Activated B cell treated with CpG ODN at 0.5 μM for 24 hours (primary cell): ENCODE measurements at places on chromosomes 7 and 10. TPM values are rescaled to one million over a fixed set of nuclear protein-coding genes. Genes with fewer than 3 reads are reported as not detected.

Gene CYP26C1
- total RNA-seq, result 0.15 and 0.24 TPM in 2 replicates

Gene ZC3HAV1
- total RNA-seq, result 76.3 and 80.7 TPM in 2 replicates

Gene AS3MT
- total RNA-seq, result 0.31 and 0.46 TPM in 2 replicates

DNA sequence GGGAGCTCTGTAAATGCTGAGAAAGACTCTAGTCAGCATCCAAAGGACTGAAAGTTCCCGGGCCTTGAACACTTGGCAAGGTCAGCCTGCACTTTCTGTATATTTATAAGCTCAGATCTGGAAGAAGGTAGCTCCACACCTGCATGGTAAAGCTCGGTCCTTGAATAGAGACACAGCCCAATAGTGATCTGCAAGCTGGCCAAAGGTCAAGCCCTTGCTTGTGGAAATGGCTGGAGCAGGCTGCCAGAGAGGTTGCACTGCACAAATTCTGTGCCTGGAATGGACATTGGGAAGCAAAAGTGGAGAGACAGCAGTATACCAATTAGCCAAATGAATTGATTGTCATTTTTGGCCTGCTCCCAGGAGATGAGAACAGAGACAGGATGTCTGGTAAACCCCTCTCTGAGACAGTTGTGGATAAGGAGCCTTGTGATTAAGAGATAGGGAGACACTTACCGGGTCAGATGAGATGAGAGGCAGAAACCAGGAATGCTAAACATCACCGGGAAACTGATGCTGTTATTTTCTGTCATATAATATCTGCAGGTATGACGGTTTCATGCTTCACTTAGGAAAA lies 8.0 kb upstream of the FRA10AC1 start:
- H3K27ac ChIP-seq, result no peak overlapping the region
- peaks cover 4% of the 10 kb centered on the region for H3K27me3 ChIP-seq
- no peaks in the 10 kb centered on the region for H3K36me3 ChIP-seq
- no peak for DNase-seq

DNA sequence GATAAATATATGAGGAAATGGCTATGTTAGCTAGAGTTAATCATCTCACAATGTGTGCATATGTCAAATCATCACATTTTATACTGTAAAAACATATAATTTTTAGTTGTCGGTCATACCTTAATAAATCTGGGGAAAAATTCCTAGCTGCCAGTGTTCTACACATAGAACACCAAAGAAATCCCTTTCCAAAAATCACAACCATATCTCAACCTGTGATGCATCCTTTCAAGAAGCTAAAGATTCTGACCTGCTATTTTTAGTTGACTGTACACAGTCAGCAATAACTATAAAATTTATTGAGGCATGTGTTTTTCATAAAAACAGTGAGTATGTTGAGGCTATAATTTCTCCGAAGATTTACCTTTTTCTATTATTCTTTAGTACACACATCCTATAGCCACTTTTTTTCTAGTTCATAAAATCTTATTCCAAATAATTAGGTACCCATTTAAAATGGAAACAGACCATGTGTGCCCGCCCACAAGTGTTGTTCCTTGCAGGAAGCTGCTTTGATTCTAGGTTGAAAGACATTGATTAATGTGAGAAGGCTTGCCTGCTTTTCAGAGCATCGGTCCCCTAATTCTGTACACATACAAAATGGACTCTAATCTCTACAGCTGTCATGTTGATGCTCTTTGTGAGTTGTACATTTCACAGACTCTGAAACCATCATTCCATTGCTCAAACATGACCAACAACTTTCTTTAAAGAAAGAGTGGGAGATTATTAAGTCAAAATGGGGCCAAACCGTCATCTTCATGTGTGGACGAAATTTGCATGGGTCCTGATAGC lies 117.5 kb upstream of the LRRN3 start:
- no peak for DNase-seq
- H3K4me1 ChIP-seq, result no peaks in the 10 kb centered on the region
- H3K27ac ChIP-seq, result no peak overlapping the region
- no peaks in the 10 kb centered on the region for H3K36me3 ChIP-seq
- no peak overlapping the region for H3K4me3 ChIP-seq

DNA sequence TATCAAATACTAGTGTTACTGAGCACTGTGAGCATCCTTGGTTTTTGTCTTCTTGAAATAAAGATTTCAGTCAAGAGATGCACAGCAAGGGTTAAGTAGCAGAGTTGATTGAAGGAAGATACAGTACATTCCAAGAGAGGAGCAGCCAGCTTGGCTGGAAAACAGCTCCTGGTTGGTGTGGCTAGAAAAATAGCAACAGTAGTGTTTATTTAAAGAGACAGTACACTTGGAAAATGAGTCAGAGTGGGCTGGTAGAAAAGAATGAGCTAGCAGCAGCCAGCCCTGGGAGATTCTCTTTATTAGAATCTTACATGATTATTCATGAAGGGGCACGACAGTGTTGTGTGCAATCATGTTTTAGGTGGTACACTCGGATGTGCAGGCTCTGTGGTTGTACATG lies 1016.4 kb upstream of the SORCS1 start:
- H3K27me3 ChIP-seq, result no peaks in the 10 kb centered on the region
- no peaks in the 10 kb centered on the region for H3K36me3 ChIP-seq
- H3K27ac ChIP-seq, result no peak overlapping the region
- H3K4me1 ChIP-seq, result no peaks in the 10 kb centered on the region
- no peak overlapping the region for H3K4me3 ChIP-seq

GRCh38 chr7:128357217-128357613 lies 4.3 kb downstream of the PRRT4 start:
- H3K4me3 ChIP-seq, result no peak overlapping the region
- H3K36me3 ChIP-seq, result no peaks in the 10 kb centered on the region
- no peak for DNase-seq
- H3K27ac ChIP-seq, result no peak overlapping the region
- peaks cover 16% of the 10 kb centered on the region for H3K4me1 ChIP-seq

- peaks cover 3% of the 10 kb centered on the region for H3K27me3 ChIP-seq
- DNase-seq, result no peak
- H3K27ac ChIP-seq, result no peak overlapping the region
- H3K36me3 ChIP-seq, result peaks cover 12% of the 10 kb centered on the region
Observed at GRCh38 chr7:44603193-44603592, 3.2 kb upstream of the OGDH start.

- no peak overlapping the region for H3K27ac ChIP-seq
- no peak for DNase-seq
- no peak overlapping the region for H3K4me3 ChIP-seq
- no peaks in the 10 kb centered on the region for H3K27me3 ChIP-seq
- H3K36me3 ChIP-seq, result no peaks in the 10 kb centered on the region
- H3K4me1 ChIP-seq, result peaks cover 2% of the 10 kb centered on the region
Observed at GRCh38 chr7:30170476-30171205, 35.9 kb downstream of the MTURN start.

- H3K36me3 ChIP-seq, result no peaks in the 10 kb centered on the region
- no peak overlapping the region for H3K27ac ChIP-seq
- peaks cover 10% of the 10 kb centered on the region for H3K27me3 ChIP-seq
- no peak overlapping the region for H3K4me3 ChIP-seq
- DNase-seq, result no peak
Observed at GRCh38 chr10:70784471-70784870, 706 bp downstream of the TBATA start.

DNA sequence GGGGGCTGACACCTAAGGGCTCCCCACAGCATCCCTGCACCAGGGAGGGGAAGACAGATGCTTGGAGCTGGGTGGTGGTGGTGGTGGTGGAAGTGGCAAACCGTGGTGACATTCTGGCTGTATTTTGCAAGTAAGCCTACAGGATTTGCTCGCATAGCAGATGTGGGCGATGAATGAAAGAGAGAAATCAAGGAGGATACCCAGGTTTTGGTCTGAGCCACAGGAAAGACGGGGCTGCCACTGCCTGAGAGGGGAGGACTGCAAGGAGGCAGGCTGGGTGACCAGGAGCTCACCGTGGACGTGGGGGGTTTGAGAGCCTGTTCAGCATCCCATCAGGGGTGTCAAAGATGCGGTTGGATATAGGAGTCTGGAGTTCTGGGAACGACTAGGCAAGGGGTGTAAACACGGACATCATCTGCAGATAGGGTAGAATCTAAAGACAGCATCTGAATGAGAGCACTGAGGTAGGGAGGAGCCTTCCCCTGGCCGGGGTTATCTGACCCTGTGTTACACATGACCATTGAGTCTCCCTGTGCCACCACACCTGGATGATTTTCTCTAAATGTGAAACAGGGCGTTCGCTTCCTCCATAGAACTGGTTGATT lies 49.7 kb downstream of the TSPAN15 start:
- H3K36me3 ChIP-seq, result no peaks in the 10 kb centered on the region
- H3K27me3 ChIP-seq, result peaks cover 4% of the 10 kb centered on the region
- H3K4me3 ChIP-seq, result no peak overlapping the region
- H3K27ac ChIP-seq, result no peak overlapping the region

- H3K27me3 ChIP-seq, result no peaks in the 10 kb centered on the region
- H3K4me3 ChIP-seq, result no peak overlapping the region
- no peaks in the 10 kb centered on the region for H3K4me1 ChIP-seq
- H3K27ac ChIP-seq, result no peak overlapping the region
- peaks cover under 1% of the 10 kb centered on the region for H3K36me3 ChIP-seq
- no peak for DNase-seq
Observed at GRCh38 chr7:36533717-36534116, 144.1 kb downstream of the ANLN start.

DNA sequence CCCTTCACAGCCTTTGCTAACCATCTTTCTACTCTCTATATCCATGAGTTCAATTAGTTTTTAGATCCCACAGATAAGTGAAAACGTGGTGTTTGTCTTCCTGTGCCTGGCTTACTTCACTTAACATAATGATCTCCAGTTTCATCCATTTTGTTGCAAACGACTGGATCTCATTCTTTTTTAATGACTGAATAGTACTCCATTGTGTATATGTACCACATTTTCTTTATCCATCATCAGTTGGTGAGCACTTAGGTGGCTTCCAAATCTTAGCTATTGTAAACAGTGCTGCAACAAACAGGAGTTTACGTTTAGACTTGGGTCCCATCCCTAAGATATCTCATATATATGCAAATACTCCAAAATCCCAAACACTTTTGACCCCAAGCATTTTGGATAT lies 9.1 kb downstream of the CDC123 start:
- H3K4me1 ChIP-seq, result peaks cover 23% of the 10 kb centered on the region
- H3K4me3 ChIP-seq, result no peak overlapping the region
- no peak for DNase-seq
- H3K36me3 ChIP-seq, result peaks cover 80% of the 10 kb centered on the region
- no peaks in the 10 kb centered on the region for H3K27me3 ChIP-seq

DNA sequence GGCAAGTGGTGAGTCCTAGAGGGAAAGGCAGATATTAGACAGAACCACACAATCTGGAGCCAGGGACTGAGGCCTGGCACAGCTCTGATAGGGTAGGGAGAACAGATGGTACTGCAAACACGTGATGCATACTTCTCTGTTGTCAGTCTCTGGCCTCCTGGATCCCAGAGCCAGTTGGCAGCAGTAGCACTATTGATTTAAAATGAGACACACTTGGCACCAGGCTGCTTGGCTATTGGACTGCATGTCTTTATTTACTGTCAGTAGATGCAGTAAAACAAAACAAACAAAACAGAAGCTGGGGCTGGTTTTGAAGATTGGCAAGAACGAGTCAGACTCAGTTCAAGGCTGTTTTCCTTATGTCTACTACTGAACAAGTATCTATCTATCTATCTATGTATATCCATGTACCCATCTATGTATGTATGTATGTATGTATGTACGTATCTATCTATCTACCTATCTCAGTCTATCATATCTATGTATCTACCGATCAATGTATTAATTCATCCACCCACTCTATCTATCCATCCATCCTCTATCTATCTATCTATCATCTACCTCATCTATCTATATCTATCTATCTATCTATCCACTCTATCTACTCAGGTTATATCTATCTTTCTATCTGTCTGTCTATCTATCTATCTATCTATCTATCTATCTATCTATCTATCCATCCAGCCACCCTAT lies 23.4 kb upstream of the MGAM2 start:
- H3K27ac ChIP-seq, result no peak overlapping the region
- H3K36me3 ChIP-seq, result no peaks in the 10 kb centered on the region
- H3K27me3 ChIP-seq, result no peaks in the 10 kb centered on the region
- no peak for DNase-seq
- H3K4me3 ChIP-seq, result no peak overlapping the region
- H3K4me1 ChIP-seq, result no peaks in the 10 kb centered on the region

GRCh38 chr10:103125323-103126267 lies 67.5 kb downstream of the NT5C2 start:
- DNase-seq, result no peak
- H3K27me3 ChIP-seq, result no peaks in the 10 kb centered on the region
- peaks cover 21% of the 10 kb centered on the region for H3K36me3 ChIP-seq
- H3K27ac ChIP-seq, result peak overlapping the region; percentile 56
- H3K4me3 ChIP-seq, result no peak overlapping the region

GRCh38 chr7:31002256-31002655 lies 38.5 kb downstream of the GHRHR start:
- H3K27ac ChIP-seq, result no peak overlapping the region
- H3K4me1 ChIP-seq, result no peaks in the 10 kb centered on the region
- DNase-seq, result no peak
- H3K4me3 ChIP-seq, result no peak overlapping the region

DNA sequence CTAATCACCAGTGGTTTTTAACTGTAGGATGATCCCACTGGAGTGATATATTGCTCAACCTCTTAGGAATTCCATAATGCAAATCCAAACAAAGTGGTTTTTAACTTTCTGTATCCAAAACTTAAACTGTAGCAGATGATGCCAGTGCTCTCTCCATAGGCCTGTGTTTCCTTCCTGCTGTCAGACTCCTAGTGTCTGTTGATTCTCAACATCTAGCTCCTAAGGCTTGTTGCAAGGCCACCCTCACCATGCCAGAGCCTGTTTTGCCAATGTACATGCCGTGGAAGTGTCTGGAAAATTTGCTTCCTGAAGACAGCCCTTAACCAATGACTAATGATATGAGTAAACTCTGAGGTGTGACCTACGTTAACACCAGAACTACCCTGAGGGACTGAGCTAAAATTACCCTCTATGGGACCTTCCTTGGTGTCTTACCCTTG lies 39.3 kb downstream of the C1GALT1 start:
- H3K36me3 ChIP-seq, result peaks cover 48% of the 10 kb centered on the region
- H3K4me3 ChIP-seq, result no peak overlapping the region
- H3K4me1 ChIP-seq, result peaks cover 23% of the 10 kb centered on the region
- no peaks in the 10 kb centered on the region for H3K27me3 ChIP-seq

- no peaks in the 10 kb centered on the region for H3K4me1 ChIP-seq
- no peak overlapping the region for H3K4me3 ChIP-seq
- no peaks in the 10 kb centered on the region for H3K27me3 ChIP-seq
- no peaks in the 10 kb centered on the region for H3K36me3 ChIP-seq
- H3K27ac ChIP-seq, result no peak overlapping the region
Observed at GRCh38 chr7:158494162-158494586, 93.4 kb downstream of the PTPRN2 start.

GRCh38 chr7:80263333-80263732 lies 128.7 kb downstream of the GNAI1 start:
- H3K4me3 ChIP-seq, result no peak overlapping the region
- H3K27ac ChIP-seq, result no peak overlapping the region
- no peak for DNase-seq
- H3K27me3 ChIP-seq, result no peaks in the 10 kb centered on the region
